Brain pericyte (primary cell): ENCODE measurements at places on chromosomes 3 and 15.

- no peak for DNase-seq
Measured at GRCh38 chr15:60804551-60804950, 325.6 kb upstream of the ICE2 start.

DNA sequence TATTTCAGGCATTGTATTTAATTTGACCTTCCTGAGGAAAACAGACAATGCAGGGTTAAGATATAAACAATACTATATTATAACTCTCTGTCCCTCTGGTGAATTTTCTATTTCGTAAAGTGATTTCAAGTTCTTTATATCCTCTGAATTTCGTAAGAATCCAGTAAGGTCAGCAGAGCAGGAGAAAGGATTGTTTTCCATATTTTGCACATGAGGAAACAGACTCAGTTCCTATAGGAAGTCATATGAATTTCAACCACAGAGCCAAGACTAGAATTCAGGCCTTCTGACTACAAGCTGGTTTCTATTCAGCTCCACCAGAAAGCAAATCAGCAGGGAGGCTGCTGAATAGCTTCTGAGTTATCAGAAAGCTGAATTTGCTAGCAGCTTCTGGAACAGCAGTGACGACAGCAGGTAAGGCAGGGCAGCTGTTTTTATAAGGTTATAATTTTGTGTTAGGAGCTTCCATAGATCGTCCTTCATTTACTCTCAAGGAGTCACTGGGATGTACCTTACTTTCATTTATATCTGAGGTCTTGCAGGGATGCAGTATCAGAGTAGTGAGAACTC lies 11.1 kb upstream of the PLAAT1 start:
- no peak for DNase-seq

DNA sequence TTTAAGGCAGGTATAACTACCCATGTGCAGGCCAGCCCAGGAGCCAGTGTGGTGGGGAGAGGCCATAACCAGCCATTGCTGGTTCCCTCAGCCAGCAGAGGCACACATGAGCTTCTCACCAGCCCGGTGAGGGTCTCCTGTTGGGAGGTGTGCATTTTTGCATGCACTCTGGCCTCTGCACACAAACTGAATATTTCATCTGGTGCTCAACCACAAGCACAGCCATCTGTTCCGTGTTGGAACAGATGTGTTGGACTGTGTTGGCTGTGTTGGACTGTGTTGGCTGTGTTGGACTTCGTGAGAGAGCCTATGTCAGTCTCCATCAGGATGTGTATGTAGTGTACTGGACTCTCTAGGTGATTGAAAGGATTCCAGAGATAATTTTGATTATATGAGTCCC lies 67.2 kb downstream of the RPL39L start:
- DNase-seq = no peak

DNA sequence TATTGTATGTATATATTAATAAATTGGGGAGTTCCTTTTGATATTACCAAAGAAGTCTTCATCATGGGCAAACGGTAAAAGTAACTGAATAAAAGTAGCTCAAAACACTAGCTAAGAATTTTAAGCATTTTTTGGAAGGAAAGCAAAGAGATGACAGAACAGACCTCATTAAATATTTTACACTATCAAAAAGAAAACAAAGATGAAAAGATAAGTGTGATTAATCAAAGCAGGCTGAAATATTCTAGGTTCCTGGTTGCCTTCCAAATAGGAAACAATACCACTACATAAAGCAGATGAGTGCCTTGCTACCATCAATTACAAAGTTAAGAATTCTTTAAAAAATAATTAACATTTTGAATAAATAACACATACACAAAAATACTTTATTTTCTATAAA lies 3.6 kb downstream of the NKIRAS1 start:
- no peak for DNase-seq

DNA sequence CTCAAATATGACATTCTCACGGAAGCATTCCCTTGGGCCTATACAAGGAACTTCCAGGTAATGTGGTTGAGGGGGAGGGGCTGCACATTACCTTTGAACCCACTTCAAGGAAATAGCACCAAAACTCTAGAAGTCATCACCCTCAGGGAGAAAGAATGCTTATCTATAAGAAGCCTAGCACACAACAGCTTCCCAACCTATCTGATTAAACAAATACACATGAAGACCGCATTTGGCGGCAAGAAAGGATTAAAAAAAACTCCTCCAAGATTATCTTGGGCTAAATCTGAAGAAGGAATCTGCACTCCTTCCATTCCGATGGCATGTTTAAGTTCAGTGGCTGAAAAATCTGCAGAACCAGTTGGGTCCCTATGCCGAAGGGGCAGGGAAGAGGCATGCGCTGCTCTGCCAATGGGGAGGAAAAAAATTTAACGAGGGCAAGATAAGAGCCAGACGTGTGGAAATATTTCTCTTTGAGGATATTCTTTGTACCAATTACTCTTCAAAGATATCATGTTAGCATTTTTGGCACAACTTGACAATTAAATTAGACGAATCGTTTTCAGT lies 82.0 kb upstream of the WNT5A start:
- DNase-seq = no peak

- no peak for DNase-seq
Measured at GRCh38 chr3:45562027-45562426, 32.5 kb upstream of the LIMD1 start.

DNA sequence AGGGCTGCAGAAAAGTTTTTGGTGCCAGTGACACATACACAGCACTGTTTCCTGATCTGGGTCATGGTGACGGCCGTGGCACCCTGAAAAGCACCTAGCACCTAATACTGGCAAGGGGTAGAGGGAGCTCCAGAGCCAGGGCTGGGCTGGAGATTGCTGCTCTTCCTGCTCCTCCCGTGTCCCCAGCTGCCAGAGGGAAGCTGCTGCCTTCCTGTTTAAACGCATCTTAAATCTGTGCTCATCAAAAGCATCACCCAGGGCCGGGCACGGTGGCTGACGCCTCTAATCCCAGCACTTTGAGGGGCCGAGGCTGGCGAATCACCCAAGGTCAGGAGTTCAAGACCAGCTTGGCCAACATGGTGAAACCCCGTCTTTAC lies 156.7 kb upstream of the MEF2A start:
- DNase-seq = no peak

- DNase-seq = no peak
Measured at GRCh38 chr15:65020419-65020818, 9.0 kb downstream of the MTFMT start.

GRCh38 chr3:44981751-44982150 lies 5.7 kb downstream of the EXOSC7 start:
- DNase-seq = no peak

DNA sequence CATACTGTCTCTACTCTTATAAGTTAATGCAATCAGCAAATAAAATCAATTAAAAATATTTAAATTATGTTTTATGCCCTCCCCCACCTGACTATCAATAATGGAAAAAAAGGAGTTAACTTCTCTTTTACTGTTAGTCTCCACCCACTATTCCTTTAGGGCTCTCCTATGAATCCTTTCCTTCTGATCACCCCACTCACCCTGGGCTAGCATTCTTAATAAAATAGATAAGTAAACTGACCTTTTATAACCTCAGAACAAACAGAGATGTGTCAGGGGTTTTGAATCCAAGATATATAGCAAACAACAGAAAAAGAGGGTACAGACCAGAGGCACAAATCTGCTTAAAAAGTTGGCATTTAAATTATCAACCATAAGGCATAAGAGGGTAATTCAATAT lies 116.1 kb upstream of the PLXND1 start:
- no peak for DNase-seq

DNA sequence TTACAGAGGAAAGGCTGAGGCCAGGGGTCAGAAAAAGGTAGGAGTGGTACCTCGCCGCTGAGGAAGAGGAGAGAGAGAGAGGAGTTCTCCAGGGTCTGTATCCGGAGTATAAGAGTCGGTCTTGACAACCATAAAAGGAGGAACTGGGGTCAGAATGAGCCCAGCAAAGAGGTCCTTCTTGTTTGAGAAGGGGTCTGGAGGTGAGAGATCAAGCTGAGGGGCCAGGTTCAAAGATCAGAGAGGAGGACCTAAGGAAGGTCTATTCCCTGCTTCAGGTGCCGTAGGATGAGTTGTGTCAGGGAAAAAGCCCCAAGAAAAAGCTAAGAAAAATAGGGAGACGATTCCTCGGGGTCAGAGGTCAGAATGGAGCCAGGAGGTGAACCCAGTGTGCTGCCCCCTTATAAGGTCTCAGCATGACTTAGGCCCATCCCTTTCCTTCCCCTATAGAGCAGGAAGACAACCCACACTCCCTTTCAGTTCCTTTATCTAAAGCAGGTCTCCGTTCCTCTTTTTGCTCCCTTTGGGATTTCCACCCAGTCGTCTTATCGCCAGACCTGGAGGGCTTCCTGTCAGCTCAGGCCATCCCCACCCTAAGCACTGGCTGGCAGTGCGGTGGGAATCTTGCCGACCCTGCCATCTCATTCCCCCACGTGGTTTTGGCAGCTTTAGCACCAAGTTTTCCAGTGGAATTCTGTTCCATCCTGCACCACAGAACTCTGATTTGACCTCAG lies 651 bp downstream of the MTMR14 start:
- DNase-seq = no peak

DNA sequence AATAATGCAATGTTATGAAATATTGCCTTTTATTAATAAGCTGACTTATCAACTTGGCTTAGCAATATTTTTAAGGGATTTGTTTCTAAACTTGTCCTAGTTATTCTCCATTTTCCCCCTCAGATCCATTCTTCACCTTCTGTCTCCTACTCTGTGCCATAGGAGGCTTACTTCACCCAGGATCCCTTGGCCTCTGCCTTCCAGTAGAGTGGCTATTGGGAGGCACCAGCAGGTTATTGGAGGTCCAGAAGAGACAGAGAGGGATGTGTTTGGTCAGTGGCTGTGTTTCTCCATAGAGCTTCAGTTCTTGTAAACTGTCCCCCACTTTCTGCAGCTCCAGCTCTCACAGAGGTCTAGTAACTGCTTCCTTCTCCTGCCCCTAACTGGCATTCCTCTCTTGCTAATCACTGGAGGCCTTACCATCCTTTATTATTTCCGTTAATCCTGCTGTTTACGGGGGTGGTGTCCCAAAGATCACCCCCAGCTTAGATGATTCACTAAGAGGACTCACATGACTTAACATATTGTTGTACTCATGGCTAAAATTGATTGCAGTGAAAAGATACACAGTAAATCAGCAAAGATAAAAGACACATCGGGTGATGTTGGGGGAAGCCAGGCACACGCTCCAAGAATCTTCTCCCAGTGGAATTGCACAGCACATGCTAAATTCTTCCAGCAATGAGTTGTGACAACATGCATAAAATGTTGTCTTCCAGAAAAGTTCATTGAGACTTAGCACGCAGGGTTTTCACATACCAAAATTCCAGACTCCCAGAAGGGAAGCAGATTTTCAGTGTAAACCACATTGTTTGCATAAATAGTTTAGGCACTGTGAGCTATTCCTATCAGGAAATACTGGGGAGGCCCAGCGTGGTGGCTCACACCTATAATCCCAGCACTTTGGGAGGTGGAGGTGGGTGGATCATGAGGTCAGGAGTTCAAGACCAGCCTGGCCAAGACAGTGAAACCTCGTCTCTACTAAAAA lies 67.5 kb downstream of the RPL22L1 start:
- peak; percentile 59 for DNase-seq

GRCh38 chr3:56935811-56936210 lies 124.7 kb upstream of the SPATA12 start:
- DNase-seq = no peak

GRCh38 chr3:135106445-135106844 lies 311.4 kb downstream of the EPHB1 start:
- no peak for DNase-seq

DNA sequence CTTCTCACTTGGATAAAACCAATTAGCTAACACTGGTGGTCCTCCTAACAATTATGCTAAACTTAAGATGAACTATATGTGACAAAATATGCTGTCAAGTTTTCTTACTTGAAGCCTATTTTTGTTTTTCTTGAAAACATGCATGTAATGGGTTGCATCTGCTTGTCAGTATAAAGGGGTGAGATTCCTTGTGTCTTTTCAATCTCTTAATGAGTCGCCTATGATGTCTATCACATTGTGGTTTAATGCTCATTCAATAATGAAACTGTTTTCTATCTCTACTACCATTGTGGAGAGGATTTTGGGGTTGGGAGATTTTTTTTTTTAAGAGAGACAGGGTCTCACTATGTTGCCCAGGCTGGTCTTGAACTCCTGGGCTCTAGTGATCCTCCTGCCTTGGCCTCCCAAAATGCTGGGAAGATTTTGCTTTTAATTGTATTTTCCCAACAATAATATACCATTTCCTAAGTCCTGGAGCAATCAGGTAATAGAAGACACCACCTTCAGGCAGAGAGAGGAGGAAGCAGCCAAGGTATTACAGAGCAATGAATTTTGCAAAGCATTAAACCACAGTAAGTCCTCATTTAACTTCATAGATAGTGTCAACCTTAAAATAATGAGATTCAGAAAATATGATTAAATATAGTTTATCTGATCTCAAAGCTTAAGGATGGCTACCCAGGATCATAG lies 17.4 kb upstream of the TRMT10C start:
- no peak for DNase-seq

GRCh38 chr15:69719527-69720240 lies 267.1 kb downstream of the RPLP1 start:
- DNase-seq = no peak

DNA sequence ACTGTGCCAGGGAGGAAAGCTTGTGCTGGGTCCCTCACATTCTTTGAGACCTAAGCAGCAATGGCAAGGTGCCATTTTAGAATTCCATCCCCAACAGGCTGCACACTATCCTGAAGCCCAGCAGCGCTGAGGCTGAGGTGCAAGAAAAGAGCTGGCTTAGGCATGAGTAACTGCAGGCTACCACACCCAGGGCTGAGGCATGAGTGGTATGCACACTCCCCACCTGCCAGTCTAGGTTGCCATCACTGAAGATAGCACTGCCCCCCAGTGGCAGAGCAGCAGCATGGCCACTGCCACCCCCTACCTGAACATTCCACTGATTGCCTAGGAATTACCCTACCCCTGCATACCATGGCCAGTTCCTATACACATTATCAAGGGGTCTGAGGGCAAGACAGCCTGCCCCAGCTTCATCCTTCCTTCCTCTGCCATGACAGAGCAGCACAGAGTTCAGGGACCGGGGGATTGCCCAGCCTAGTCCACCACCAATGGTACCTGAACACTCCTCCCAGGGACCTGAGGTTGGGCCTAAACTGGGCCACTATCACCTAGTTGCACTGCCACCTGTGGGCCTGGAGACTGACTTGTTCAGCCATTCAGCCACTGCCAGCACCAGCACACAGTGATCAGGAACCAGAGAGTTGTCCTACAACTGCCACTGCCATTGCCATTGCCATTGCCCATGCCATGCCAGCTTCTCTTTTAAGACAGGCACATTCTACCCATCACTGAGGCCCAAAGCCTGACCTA lies 129.8 kb downstream of the SATB1 start:
- DNase-seq = no peak

DNA sequence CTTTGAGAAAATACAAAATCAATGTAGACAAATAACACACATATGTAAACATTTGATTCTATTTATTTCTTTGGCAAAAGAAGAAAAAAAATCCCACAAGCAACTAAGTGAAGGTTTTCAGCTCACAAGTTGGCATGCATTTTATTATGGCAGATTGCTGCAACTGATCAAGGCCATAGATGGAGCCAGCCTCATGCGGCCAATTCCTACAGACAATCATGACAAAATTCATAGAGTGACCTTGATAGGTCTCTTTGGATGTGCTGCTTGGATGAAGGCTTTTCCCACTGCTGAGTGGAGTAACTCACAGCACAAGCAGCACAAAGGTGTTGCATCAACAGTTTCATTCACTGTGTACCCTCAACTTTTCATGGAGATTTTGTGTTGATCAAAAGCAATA lies 22.1 kb downstream of the FBN1 start:
- DNase-seq = no peak

- DNase-seq = no peak
Measured at GRCh38 chr3:135887220-135887619, 78.3 kb upstream of the PPP2R3A start.
